ENCODE measurements at places on chromosomes 12 and 14. TPM values are rescaled to one million over a fixed set of nuclear protein-coding genes. Genes with fewer than 3 reads are reported as not detected.
A peak's percentile ranks its signal among the peaks of the same experiment; 100 is the strongest.

- no peaks in the 10 kb centered on the region for H3K36me3 ChIP-seq
- no peak overlapping the region for H3K27ac ChIP-seq
- H3K27me3 ChIP-seq: no peaks in the 10 kb centered on the region
- no peak for DNase-seq
Observed at GRCh38 chr12:47023311-47023710, 56.1 kb upstream of the PCED1B start.

- peak; percentile 60 for DNase-seq
- H3K4me1 ChIP-seq: peaks cover 38% of the 10 kb centered on the region
- peak overlapping the region; percentile 35 for H3K27ac ChIP-seq
- H3K27me3 ChIP-seq: no peaks in the 10 kb centered on the region
- no peaks in the 10 kb centered on the region for H3K36me3 ChIP-seq
Observed at GRCh38 chr14:90115780-90116179, 54.0 kb downstream of the KCNK13 start.

DNA sequence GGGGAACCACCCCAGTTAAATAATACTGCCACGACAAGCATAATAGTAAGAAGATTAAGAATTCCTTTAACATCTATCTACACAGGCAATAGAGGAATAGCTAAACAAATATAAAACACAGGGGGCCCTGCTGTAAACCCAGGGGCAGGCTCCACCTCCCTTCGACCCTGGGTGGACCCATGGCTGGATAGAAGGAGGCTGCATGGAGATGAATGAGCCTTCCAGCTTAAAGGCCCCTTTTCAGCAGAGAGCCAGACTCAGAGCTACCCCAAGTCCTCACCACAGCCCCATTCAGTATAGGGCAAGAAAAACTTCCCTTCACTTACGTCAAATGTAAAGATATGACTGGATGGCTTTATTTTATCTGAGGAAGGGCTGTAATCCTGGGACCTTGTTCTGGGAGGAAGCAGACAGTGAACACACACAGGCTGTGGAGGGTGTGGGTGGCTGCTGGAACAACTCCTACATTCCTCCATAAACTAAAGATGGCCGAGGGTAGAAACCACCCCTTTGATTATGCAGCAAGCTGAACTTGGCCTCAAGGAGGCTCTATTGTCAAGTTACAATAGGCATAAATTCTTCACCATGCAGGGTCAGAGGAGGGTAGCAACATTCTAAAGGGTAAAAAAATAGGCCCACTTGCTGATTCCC is 30.4 kb downstream of the NUAK1 start:
- H3K27me3 ChIP-seq: no peaks in the 10 kb centered on the region
- H3K4me1 ChIP-seq: peaks cover 45% of the 10 kb centered on the region
- H3K36me3 ChIP-seq: no peaks in the 10 kb centered on the region
- no peak for DNase-seq
- no peak overlapping the region for H3K27ac ChIP-seq

DNA sequence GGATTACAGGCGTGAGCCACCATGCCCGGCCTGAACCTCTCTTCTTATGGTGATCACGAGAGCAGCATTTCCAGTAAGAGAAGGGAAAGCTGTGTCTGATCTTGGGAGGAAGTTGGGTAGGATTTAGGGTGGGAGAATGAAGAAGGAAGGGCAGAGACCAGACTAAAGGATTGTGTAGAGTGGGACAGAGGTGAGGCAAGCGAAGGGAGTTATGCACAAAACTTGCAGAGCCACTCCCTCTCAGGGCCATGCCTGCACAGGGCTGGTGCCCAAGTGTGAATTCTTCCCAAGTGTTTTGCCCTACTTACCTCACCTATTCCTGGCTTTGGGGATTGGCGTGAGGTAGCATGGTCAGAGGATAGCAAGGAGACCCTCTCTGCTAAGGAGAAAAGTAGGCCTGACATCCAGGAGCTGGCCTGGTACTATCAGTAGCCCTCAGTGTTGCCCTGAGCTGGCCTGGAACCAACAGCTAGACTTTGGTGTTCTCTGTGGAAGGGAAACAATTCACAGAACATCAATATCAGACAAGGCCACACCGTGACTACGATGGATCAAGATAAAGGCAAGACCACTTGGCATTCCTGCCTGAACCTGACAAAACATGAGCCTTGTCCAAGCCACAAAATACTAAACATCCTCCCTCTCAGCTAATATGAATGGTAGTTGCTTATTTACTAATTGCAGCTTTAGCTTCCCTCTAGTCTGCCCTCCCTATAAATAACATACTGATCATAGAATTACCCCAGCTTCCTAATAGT is 201.0 kb upstream of the AMIGO2 start:
- no peak for DNase-seq
- H3K27me3 ChIP-seq: no peaks in the 10 kb centered on the region
- no peak overlapping the region for H3K4me3 ChIP-seq
- H3K27ac ChIP-seq: no peak overlapping the region
- peaks cover 48% of the 10 kb centered on the region for H3K4me1 ChIP-seq

DNA sequence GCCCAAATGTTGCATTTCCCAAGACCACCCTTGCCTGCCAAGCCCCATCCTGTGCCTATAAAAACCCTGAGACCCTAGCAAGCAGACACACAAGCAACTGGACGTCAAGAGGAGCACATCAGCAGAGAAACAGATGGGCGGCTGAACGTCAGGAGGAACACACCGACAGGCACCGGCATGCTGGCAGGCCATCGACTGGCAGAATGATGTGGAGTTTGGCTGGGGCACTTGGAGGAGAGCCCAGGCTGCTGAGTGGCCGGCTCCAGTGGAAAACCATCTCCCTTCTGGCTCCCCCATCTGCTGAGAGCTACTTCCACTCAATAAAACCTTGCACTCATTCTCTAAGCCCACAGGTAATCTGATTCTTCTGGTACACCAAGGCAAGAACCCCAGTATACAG is 130.1 kb downstream of the SLC41A2 start:
- no peaks in the 10 kb centered on the region for H3K4me1 ChIP-seq
- H3K27me3 ChIP-seq: no peaks in the 10 kb centered on the region
- H3K27ac ChIP-seq: no peak overlapping the region

GRCh38 chr12:121538699-121539061 is 42.1 kb downstream of the KDM2B start:
- H3K36me3 ChIP-seq: no peaks in the 10 kb centered on the region
- H3K4me1 ChIP-seq: peaks cover 18% of the 10 kb centered on the region
- H3K27me3 ChIP-seq: no peaks in the 10 kb centered on the region
- no peak overlapping the region for H3K27ac ChIP-seq

DNA sequence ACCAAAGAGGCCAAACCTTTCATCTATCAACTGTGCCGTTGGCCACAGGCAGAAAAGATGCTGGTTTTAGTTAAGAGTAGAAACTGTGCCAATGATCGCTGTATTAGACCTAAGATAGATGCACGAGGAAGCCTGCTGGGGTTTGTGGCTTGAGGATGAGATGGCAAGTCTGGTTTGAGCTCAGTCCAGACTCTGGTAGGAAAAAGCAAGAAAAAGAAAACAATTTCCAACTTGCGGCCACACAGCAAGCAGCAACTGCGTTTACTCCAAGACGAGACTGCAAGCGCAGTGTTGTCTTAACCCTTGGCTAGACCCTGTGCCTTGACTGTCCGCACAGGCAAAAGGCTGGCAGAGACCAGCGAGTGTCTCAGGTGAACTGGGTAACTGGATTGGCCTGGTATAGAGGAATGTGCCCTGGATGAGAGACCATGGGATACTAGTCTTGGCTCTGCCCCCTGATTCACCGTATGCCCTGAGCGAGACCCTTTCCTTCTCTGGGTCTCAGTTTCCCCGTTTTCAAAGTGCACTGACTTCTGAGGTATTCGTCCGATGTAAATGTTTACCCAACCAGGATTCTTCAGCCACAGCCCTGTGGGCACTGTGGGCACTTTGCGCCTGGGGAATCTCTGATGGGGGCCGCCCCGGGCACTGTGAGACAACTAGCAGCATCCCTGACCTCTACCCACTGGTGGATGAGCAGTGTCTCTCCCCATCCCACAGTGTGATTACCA is 113.4 kb downstream of the DICER1 start:
- H3K4me1 ChIP-seq: no peaks in the 10 kb centered on the region
- H3K27me3 ChIP-seq: peaks cover 98% of the 10 kb centered on the region
- H3K36me3 ChIP-seq: no peaks in the 10 kb centered on the region
- H3K4me3 ChIP-seq: no peak overlapping the region
- H3K27ac ChIP-seq: no peak overlapping the region

DNA sequence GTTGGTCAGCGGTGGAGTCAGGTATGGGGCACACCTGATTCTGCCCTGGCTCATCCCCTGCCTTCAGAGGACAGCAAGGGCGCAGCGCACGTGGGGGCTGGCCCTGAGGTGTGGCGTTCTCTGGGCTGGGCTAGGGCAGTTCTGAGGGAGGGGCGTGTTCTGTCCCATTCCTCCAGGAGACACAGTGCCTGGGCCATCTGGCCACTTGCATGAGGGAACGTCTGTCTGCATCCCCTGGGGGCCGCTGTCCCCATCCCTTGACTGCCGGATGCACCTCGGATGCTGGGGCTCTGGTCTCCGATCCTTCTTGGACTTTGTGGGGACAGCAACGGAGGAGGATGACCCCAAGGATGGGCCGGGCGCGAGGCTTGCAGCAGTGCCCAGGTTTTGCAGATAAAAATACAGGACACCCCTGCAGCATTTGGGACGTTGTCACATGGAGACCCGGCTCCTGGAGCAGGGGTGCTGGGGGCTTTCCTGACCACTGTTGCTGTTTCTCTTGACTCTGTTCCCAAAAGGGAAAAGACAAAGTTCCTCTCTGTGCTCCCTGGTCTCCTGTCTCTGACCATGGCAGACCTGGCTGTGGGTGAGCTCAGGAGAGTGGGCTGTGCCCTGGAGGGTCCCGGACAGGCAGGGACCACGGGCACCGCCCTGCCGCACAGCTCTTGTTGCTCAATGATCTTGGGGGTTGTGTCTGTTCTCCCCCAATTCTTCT is 6.9 kb downstream of the MTA1 start:
- H3K4me1 ChIP-seq: peaks cover 19% of the 10 kb centered on the region
- no peak overlapping the region for H3K4me3 ChIP-seq
- H3K27ac ChIP-seq: no peak overlapping the region
- no peak for DNase-seq
- no peaks in the 10 kb centered on the region for H3K27me3 ChIP-seq

- no peaks in the 10 kb centered on the region for H3K27me3 ChIP-seq
- H3K4me3 ChIP-seq: no peak overlapping the region
- H3K27ac ChIP-seq: peak overlapping the region; percentile 21
- H3K4me1 ChIP-seq: peaks cover 14% of the 10 kb centered on the region
Observed at GRCh38 chr12:33180918-33181317, 258.7 kb downstream of the SYT10 start.

- no peaks in the 10 kb centered on the region for H3K27me3 ChIP-seq
- DNase-seq: no peak
- H3K4me1 ChIP-seq: peaks cover 6% of the 10 kb centered on the region
- no peak overlapping the region for H3K4me3 ChIP-seq
- no peak overlapping the region for H3K27ac ChIP-seq
Observed at GRCh38 chr12:92156139-92156538, 10.5 kb upstream of the BTG1 start.

DNA sequence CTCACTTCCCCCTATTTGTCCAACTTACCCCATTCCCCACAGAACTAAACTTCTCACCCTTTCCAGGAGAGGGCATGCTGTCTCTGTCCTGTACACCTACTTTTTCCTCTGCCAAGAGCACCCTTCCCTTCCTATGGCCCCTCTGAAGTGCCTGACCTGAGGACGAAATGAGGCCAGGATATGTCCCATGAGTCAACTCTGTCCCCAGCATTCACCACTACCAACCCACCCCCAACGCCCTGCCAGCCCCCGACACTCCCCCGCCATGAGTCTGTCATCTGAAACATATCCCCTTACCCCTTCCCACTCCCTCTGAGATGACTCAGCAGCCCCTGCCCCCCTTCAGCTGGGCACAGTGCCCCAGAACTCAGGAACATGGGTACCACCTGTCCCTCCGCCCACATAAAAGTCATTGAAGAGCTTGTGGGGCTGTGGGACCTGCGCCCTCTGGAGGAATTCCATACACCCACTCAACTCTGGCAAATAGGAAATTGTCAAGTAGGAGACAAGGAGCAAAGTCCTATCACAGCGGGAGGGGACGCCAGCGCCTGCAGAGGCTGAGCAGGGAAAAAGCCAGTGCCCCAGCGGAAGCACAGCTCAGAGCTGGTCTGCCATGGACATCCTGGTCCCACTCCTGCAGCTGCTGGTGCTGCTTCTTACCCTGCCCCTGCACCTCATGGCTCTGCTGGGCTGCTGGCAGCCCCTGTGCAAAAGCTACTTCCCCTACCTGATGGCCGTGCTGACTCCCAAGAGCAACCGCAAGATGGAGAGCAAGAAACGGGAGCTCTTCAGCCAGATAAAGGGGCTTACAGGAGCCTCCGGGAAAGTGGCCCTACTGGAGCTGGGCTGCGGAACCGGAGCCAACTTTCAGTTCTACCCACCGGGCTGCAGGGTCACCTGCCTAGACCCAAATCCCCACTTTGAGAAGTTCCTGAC is 26.3 kb downstream of the ITGA7 start:
- H3K4me1 ChIP-seq: 0 out of 2 replicates have a peak, but pooled peaks cover 12% of the 10 kb centered on the region
- peak overlapping the region; percentile 74 for H3K4me3 ChIP-seq
- H3K27me3 ChIP-seq: no peaks in the 10 kb centered on the region
- H3K36me3 ChIP-seq: no peaks in the 10 kb centered on the region
- DNase-seq: peak; percentile 92

DNA sequence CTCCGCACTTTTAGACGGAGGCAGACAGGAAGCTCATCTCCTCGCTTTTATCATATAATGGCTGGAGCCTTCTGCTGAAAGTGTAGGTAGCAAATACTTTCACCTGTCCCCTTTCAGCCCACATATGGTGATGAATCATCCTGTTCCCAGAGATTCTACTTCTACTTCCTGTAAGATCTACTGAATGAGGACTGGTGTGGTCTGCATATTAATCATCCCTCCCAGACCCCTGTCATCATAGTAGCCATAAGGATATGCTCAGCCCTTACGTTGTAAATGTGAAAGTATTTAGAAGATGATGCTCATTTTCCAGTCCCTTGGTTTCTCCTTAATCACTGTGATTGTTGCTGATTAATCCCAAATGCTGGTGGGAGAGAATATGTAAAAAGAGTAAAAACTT is 268.2 kb upstream of the GRIP1 start:
- H3K27ac ChIP-seq: no peak overlapping the region
- DNase-seq: peak; percentile 12
- H3K27me3 ChIP-seq: no peaks in the 10 kb centered on the region
- H3K4me1 ChIP-seq: no peaks in the 10 kb centered on the region
- H3K36me3 ChIP-seq: no peaks in the 10 kb centered on the region

The NGB gene
- total RNA-seq: not detected

The TBX3 gene
- 89.4 TPM for total RNA-seq

The MAP1LC3B2 gene
- total RNA-seq: not detected

The HOXC13 gene
- total RNA-seq: 9.0 TPM

The CACNA2D4 gene
- total RNA-seq: not detected

The MAP3K9 gene
- total RNA-seq: 14.3 TPM

Measured in PC-3 (cell line).